ENCODE measurements at places on chromosomes 4 and X.

- no peak for DNase-seq
Observed at GRCh38 chrX:38513112-38513742, 48.1 kb upstream of the TSPAN7 start.

GRCh38 chr4:1154523-1155182 is 17.7 kb downstream of the SPON2 start:
- peak; percentile 79 for DNase-seq

DNA sequence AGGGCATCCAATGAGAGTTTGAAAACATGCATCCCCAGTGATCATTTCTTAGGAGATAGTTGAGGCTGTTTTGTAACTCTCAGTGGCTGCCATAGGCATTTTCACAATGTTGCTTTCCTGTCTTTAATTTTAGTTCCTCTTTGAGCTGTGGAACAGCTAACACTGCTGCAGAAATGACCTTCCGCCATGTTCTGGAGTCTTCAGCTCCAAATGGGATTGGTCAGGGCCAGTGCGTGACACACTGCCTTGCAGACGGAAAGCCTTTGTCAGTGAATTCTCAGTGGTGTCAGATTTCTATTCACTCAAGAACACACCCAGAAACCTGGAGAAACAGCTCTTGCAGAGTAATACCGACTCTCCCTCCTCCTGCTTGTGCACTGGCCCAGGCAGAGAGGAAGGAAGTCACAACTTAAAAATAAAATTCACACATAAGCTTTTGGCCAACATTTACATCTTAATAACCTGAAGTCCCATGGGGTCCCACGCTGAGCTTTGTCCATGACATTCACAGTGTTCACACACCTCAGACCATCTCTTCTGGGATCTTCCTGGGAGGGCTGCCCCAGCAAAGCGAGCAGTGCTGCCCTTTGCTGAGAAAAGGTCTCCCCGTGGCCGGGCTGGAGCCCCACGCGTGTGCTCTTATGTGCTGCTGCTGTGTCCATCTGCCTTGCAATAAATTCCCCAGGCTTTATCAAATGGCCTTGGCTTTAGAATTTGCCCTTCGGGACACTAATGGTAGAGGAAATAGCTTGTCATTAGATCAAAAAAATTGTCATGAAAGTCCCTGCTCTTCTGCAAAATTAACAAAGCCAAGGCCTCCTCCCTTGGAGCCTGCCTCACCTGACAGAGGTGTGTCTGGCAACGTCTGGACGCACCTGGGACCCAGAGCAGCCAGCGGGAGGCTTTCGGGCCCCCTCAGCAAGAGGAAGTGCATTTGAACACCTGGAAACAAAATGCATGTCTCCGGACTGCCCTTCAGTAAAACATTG is 126.8 kb downstream of the IRF2 start:
- DNase-seq, result peak; percentile 44

DNA sequence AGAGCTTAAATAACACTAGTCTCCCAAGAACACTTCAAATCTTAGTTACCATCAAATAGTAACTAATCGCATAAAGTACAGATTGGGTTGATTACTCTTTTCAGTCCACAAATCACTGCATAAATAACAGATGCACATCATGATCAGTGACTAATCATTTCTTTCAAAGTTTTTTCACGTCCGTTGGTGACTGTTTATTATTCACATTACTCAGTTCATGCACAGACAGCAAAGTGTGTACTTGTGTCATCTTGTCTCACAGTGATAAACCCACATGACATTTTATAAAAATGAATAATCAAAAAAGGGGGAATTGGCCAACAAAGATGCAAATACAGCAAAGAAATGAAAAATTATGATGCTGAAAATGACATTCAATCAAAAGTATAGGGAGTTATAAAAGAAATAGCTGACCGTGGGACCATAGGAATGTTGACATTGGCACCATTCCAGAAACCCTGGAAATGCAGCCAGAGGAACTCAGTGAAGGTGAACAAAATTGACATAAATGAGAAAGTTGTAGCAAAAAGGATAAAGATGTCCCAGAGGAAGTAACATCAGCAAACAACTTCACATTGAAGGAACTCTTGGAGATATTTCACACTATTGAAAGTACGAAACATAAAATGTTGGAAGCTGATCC is 161.5 kb downstream of the SOX3 start:
- no peak for DNase-seq

- no peak for DNase-seq
Observed at GRCh38 chr4:23113104-23113503, 420.4 kb downstream of the GBA3 start.

- no peak for DNase-seq
Observed at GRCh38 chrX:139967300-139967699, 2.0 kb upstream of the CXorf66 start.

GRCh38 chr4:55123791-55124190 is 1.6 kb downstream of the KDR start:
- no peak for DNase-seq

DNA sequence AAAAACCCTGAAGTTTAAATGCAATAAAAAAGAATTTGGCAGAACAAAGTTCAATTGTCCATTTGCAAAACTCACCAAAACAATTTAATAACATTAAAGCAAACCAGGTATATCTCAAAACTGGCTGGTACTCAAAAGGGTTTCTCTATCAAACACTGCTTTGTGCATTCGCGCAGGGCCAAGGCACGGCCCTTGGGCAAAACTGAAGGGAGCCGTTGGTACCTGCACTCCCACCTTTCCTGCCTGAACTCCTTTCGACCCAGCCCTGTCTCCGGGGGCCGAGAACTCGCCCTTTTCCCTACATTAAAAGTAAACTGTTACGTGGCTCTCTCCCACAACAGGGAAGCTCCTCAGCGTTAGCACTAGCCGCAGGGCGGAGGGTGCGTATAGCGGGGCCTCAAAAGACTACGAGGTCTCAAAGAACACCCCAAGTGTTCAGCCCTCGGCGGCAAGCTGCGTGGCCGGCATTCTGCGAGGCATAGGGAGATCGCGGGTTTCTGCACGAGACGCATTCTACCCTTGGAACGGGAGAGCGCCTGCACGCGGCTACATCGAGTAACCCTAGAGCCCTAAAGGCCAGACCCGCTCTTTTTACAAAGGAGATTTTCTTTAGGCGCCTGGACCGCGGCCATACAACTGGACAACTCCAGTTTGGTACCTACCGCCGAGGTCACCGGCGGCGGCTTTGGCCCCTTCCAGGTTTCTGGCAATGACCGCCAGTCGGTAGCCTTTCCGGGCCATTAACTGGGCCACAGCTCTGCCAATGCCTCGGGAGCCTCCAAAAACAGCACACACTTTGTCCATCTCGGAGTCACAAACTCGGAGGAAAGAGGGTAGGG is 550 bp downstream of the CBR4 start:
- DNase-seq, result peak; percentile 80

DNA sequence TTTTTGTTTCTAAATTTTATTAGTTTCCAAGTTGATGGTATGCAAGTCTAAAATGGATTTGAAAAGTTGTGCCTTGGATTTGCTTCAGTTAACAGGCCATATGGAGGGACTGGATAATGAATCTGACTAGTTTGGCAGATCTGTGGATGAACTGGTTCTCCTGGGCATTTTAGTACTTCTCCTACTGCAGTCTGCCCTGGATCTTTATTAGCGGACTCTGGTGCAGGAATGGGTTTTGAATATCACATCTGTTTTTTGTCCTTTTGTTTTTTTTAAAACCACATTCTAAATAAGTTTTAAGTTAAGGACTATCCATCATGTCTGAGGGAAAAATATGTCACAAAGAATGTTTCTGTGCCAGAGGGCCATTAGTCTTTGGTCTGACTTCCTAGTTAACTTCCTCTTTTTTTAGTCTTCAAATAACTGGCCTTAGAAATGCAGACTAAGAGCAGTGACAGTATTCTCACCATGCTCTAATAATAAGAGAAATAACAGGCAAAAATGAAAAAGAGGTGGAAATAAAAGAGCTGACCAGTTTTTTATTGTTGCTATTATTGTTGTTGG is 13.9 kb upstream of the DCK start:
- DNase-seq, result no peak

DNA sequence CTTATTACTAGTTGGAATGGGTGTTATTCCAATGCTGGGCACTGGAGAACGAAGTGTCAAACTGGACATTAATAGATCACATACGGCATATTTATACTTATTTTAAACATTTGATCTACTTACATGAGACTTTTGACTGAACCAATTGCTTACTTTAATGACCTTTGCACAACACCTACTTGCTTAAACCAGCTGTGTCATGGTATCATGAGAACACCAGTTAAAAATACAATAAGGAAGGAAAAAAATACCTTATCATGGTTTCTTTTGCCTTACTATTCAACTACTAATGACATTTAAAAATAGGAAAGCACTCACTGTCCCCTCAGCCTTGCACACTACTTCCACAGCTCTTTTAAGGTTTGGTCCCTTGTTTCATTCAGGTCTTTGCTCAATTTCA is 146.9 kb downstream of the FAM13A start:
- no peak for DNase-seq

DNA sequence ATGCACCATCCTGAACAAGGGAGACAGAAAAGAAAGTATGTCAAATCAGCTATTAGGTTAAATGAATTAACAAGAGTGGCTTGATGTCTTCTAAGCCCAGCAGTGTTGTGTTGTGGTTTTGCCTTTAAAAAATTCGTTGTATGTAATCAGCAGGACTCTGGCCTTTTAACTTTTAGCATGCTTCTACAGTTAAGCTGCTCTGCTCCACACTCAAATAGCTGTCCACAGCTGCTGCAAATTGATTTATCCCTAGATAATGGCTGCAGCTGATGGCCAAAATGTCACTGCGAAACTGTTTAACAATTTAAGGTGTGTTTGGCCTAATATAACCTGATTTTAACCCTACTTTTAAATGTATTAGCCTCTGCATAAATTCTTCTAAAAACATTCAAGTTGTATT is 85.8 kb downstream of the CXXC4 start:
- no peak for DNase-seq

DNA sequence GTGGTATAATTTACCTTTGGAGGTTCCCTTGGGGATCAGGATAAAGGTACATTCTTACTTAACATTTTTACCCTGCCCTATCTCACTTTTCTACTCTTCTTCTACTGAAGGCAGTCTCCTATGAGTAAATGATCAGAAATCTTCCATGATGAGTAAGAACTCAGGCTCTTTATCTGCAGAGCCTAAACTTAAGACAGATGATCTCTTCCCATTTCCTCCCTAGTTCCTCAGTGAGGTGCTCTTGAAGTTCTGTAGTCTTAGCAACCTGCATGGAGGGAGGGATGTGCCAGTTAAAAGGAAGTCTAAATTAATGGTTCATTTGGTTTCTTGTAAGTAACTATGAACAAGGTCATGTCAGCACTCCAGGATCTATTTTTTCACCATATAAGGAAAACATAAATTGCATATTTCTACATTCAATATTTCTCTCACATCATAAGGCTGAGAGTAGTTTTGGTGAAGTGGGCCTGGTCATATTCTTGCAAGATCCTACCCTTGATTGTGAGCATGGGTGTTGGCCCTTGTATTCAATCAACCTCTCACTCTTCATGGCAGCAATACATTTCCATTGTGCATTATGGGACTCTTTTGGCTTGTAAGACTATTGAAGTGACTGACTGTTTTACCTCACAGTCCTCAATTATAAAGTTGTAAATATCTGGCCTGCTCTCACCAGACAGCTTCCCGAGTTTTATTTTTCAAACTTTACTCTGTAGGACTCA is 295.5 kb downstream of the SLC7A11 start:
- DNase-seq, result no peak

- DNase-seq, result no peak
Observed at GRCh38 chr4:122830426-122831095, 3.9 kb downstream of the FGF2 start.

DNA sequence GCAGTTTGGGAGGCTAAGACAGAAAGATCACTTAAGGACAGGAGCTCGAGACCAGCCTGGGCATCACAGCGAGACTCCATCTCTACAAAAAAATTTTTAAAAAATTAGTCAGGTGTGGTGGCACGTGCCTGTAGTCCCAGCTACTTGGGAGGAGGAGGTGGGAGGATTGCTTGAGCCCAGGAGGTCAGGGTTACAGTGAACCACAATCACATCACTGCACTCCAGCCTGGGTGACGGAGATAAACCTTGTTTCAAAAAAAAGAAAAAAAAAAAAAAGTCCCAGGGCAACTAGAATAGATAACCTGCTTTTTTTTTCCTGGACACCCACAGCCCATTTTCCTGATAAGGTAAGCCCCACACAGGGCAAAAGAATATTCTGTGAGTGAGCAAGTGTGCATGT is 96.3 kb downstream of the C4orf51 start:
- DNase-seq, result no peak

- DNase-seq, result no peak
Observed at GRCh38 chr4:73814679-73815078, 21.8 kb upstream of the CXCL6 start.

DNA sequence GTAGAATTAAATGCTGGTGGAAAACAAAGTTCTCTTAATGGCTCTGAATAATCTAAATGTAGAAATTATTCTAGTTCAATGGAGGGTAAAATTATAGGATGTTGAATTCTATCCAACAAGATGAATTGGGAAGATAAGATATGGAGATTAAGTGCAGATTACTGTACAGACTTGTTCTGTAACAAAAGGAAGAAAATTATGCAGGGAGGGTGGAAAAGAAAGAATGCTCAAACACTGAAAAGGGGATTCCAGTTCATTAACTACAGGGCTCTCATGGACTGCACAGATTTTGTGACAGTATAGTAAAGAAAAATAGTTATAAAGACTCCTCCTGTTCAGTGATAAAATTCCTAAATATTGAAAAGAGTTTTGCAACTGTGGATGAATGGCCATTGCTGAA is 1794.0 kb upstream of the PCDH7 start:
- DNase-seq, result no peak

DNA sequence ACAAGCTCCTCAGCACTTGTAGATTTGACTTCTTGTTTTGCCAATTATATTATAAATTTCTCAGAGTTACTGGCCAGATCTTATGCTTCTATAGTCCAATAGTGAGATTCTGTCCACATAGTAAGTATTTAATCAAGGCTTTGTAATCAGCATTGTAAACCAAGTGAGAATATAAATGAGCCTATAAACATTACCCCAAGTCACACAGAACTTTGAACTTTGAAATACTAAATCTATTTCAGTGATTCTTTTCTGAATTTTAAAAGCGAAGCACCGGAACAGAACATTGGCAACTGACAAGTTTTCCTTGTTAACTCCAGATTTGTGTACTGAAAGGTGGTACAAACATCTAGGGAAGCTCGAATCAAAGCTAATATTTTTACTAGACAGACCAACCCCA is 37.2 kb downstream of the PPM1K start:
- DNase-seq, result no peak

- DNase-seq, result peak; percentile 77
Observed at GRCh38 chr4:76208005-76208765, 5.4 kb downstream of the SCARB2 start.

GRCh38 chrX:47176101-47176740 is 17.4 kb upstream of the UBA1 start:
- peak; percentile 44 for DNase-seq

GRCh38 chr4:52059372-52059771 is 8.3 kb downstream of the SPATA18 start:
- no peak for DNase-seq

GRCh38 chr4:168685136-168685809 is 188.4 kb downstream of the PALLD start:
- no peak for DNase-seq

GRCh38 chr4:64857815-64858214 is 448.6 kb upstream of the TECRL start:
- DNase-seq, result no peak

All from pancreas (tissue), 10 donors.